ENCODE measurements at places on chromosomes 1 and 21.

DNA sequence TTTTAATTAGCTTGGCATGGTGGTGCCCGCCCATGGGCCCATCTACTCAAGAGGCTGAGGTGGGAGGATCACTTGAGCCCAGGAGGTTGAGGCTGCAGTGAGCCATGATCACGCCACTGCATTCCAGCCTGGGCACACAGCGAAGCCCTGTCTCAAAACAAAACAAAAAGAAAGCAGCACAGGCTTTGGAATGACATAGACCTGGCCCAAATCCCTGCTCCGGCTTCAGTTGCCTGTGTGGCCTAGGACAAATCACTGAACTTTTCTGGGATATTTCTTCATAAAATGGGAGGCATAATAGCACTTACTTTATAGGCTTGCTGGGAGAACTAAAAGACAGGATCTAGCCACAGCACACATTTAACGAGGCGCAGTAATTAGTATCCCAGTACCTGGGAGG lies 2.4 kb downstream of the PEAR1 start:
- DNase-seq = no peak

DNA sequence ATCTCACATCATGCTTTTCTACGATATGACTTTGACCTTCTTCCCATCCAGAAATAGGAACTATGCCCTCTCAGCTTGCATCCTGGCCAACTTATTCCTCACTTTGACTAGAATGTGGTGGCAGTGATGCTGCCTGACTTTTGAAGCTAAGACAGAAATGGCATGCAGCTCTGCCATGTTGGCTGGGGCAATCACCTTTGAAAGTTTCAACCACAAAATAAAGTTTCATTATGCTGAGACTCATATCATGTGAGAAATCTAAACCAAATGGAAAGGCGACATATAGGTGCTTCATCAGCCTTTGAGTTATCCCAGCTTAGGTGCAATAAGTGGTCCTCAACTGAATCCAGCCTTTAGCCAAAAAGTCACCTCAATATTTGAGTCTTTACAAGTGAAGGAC lies 370.0 kb upstream of the CHRM3 start:
- no peak for DNase-seq

DNA sequence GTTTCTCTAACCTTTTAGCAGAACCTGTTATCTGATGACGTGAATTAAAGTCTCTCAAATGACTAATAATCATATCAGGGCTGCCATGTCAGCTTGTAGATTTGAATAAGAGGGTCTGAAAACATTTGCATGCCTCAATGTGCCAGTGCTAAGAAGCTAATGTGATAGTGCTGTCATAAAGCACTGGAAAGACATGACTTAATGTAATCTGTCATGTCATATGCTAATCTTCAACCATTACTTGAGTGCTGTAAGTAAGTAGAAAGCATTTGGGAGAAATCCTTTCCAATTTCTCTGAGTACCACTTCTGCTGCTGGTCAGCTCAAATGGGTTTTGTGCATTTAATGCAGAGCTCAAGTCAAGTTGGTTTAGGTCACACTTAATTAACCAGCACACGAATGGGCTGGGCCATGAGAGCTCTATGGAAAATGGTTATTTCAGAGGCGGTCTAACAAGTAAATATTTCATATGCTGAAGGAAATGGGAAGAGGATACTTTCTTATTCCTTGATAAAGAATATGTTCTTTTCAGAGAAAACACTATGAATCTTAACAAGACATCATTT lies 609.2 kb downstream of the LMO4 start:
- no peak for DNase-seq

DNA sequence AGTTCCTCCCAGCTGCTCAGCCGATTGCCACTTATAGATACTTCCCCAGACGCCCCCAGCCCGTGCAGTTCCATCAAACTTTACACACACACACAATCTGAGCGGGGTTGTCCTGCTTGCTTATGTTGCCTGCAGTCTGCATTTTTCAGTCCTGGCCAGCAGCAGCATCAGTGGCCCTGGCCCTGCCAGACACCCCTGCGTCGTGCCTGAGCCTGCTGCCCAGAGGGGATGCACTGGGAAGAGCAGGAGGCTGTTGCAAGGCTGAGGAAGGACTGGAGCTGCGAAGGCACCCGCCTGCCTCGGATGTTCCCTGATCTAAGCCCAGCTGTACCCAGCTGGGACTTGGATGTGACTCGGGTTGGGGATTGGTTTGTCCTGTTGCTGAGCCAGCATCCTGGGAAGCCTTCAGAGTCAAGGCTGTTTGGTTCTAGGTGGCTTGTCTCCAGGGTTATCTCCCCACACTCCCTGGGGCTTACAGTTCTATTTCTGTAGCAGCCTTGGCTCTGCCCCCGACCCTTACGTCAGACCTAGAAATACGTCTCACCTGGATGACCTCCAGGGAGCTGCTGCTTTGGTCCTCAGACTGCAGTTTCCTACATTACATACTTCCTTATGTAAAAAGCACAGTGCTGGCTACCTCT lies 42.3 kb downstream of the MAN1C1 start:
- no peak for DNase-seq

GRCh38 chr1:230976360-230976759 lies 2.3 kb downstream of the TTC13 start:
- DNase-seq = no peak

- no peak for DNase-seq
Observed at GRCh38 chr1:9080705-9081291, 11.4 kb upstream of the SLC2A5 start.

DNA sequence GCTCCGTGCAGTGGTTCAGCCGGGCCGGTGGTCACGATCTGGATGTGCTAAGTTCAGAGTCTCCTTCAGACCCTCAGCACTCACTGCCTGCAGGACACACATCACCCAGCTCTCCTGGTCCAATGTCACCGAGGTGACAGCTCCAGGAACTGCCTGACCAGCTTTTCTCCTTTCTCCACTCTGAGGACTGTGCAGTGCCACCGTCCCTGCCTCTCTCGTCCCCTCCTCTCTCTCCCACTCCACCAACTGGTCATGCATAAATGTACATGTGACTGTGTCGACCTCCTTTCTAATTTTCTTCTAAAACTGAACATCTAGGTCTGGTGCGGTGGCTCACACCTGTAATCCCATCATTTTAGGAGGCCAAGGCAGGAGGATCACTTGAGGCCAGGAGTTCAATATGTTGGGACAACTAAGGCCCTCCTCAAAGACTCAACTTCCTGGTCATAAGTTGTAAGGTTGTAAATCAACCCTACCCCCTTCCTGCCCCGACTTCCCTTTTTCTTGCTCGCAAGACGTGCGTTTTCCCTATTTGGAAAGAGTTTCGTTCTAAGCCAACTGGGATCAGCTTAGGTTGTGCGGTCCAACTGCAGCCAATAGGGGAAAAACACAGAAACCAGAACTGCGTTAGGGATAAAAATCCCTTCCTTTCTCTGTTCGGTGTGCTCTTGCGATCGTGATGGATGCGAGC lies 53.1 kb downstream of the MEGF6 start:
- no peak for DNase-seq

- no peak for DNase-seq
Observed at GRCh38 chr1:53073868-53074311, 11.9 kb downstream of the PODN start.

- DNase-seq = peak; percentile 30
Observed at GRCh38 chr1:198699167-198700015, 60.6 kb downstream of the PTPRC start.

Measured in hematopoietic multipotent progenitor cell treated with erythropoietin and hydrocortisone succinate and interleukin-3 and kit ligand, for 4 days (in vitro differentiated cells).